Right cardiac atrium (tissue), 5 donors: ENCODE measurements at places on chromosomes 6 and 20. TPM values are rescaled to one million over a fixed set of nuclear protein-coding genes. Genes with fewer than 3 reads are reported as not detected.

Gene SLC17A2
- not detected for total RNA-seq

Gene TREM1
- total RNA-seq = 1.5 TPM

Gene CFAP206
- 0.60 TPM for total RNA-seq

Gene HUS1B
- 0.31 TPM for total RNA-seq

Gene EPHA7
- 26.9 TPM for total RNA-seq

Gene CST5
- not detected for total RNA-seq

Gene SOX18
- 42.1 TPM for total RNA-seq

Gene SERPINB6
- 214 TPM for total RNA-seq

Gene OPN5
- total RNA-seq = not detected

Gene FLRT3
- total RNA-seq = 0.92 TPM

Gene LKAAEAR1
- total RNA-seq = 0.65 TPM

Gene HDGFL1
- not detected for total RNA-seq

Gene SMLR1
- not detected for total RNA-seq

Gene MAFB
- 21.2 TPM for total RNA-seq

DNA sequence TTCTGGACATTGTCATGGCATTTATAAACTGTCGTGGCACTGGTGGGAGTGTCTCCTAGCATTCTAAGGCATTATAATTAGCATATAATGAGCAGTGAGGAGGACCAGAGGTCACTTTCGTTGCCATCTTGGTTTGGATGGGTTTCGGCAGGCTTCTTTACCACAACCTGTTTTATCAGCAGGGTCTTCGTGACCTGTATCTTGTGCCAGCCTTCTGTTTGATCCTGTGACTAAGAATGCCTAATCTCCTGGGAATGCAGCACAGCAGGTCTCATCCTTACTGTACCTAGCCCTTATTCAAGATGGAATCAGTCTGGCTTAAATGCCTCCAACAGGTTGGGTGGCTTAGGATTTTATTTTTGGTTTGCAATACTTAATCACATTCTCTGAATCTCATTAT is 142.7 kb upstream of the GGTLC1 start:
- no peak for DNase-seq

DNA sequence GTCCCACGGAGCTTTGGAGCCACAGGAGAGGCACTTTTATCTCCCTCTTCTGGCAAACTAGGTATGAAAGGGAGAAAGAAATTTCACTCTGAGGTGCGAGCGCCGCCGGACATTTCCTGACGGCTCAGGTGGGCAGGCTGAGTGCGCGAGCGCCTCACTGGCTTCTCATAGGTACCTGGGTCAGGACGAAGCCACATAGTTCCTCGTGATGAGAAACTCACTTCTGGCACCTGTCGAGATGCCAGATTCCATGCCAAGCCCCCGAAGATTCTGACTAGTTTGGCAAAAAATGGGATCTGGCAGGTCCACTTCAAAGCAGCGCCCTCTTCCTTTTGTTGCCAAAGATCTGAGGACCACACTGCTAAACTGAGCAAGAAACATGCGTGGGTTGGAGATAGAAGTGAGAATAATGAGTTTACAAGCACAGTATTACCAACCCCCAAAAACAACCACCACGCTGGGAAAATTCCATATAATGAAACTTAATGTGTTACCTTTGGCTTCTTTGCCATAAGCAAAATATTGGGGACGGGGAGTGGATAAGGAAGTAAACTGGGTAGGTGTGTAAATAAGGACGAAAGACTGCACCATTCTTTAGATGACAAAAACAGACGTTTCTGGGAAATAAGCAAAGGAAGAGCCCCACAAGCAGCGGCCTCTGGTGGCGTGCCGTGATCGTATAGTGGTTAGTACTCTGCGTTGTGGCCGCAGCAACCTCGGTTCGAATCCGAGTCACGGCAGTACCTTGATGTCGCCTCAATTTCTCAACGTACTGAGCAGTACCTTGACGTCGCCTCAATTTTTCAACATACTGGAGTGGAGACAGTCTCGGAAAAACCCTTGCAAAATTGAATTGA is 89.8 kb upstream of the PRSS16 start:
- peak; percentile 86 for DNase-seq

DNA sequence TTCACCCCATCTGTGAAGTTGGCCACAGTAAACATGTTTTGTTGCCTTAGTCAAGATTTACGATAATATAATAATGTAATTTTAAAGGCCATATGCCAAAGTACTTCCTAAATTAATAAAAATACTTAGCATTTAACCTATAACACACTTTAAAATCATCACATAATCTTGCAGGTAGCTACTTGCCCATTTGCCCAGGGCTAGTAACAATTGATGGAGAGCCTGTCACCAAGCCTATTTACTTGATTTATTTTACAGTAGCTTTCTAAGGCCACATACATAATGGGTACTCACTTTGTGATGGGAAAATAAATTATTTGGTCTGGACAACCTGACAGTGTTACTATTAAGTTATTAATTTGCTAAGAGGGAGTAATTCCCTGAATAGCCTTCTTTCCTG is 14.5 kb downstream of the BTBD9 start:
- DNase-seq = no peak

- DNase-seq = no peak
Observed at GRCh38 chr20:13276945-13277541, 56.0 kb downstream of the ISM1 start.

- DNase-seq = no peak
Observed at GRCh38 chr6:124676033-124676432, 286.2 kb upstream of the RNF217 start.

DNA sequence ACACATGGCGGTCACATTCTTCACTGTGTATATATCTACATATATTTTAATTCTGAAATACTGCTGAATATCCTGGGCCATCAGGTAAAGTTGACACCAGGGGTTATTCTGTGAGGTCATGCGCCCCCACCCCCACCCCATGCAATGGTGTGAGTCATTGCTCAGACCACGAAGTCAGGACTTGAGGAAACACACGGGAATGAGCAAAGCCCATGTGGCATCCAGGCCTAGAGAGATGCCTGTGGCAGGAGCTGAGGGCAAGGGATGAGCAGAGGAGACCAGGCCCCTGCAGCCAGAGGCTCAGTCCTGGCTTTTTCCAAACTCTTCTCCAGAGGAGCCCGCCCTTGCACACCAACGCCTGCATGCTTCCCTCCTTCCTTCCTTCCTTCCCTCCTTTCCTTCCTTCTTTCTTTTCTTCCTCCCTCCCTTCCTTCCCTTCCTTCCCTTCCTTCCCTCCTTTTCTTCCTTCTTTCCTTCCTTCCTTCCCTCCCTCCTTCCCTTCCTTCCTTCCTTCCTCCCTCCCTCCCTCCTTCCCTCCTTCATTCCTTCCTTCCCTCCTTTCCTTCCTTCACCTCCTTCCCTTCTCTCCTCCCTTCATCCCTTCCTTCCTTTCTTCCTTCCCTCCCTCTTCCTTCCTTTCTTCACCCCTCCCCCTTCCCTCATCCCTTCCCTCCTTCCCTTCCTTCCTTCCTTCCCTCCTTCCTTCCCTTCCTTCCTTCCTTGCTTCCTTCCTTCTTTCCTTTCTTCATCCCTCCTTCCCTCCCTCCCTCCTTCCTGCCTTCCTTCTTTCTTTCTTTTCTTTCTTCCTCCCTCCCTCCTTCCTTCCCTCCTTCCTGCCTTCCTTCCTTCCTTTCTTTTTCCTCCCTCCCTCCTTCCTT is 72.0 kb upstream of the INSM1 start:
- DNase-seq = no peak

- DNase-seq = no peak
Observed at GRCh38 chr20:53852014-53852413, 218.4 kb downstream of the BCAS1 start.

DNA sequence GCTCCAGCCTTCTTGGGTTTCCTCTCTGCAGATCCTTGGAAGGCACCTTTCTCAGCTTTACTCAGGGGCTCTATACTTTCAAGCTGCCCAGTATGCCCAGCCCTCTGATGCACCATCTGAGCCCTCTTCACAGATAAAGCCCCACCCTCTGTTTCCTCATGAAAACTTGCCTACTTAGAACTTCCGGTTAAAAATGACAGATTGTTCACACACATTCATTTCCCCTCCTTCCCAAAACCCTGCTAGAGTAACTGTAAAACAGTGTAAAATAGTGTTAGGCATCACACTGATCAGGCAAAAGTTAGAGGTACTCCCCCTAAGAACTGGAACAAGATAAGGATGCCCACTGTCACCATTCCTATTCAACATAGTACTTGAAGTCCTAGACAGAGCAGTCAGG is 14.0 kb upstream of the GCM1 start:
- no peak for DNase-seq

- DNase-seq = no peak
Observed at GRCh38 chr6:113994934-113995342, 24.0 kb upstream of the HDAC2 start.

- peak; percentile 94 for DNase-seq
Observed at GRCh38 chr6:33585403-33586107, 5.5 kb upstream of the BAK1 start.

- no peak for DNase-seq
Observed at GRCh38 chr20:37380864-37381579, 35.1 kb downstream of the SRC start.

GRCh38 chr6:130037207-130037811 is 18.9 kb downstream of the L3MBTL3 start:
- no peak for DNase-seq

DNA sequence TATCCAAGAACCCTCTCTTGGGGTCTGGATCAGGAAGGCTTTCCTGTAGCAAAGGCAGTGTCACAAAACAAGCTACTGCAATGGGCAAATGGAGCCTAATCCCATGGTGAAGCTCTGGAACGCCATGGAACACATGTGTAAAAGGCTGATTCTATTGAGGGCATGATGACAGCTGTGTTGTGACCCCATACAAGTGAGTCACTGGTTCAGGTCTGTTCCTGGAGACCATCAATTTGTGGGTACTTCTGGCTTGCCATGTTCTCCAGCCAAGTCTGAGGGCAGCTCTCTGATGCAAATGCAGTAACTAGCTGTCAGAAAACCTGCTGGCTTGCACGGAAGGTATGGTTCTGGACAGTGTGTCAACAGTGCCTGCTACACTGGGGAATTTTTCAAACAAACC is 33.3 kb upstream of the ECHDC1 start:
- no peak for DNase-seq

DNA sequence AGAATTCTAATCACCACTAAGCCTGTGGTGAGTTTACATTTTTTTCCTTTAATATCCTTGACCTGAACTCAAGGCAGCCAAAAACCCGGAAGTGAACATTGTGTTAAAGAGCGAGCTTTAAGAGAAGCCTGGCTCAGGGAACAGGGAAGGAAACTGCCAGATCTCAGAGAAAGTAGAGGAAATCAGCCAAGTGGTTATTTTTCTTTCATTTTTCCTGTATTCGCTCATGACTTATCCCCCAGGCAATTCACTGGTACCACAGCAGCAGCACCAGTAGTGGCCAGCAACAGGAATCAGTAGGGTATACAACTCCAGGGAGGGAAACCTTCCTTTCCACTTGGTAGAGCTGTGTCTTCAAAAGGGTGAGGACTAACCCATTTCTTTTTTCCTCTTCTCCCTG is 89.6 kb upstream of the HMGCLL1 start:
- no peak for DNase-seq

DNA sequence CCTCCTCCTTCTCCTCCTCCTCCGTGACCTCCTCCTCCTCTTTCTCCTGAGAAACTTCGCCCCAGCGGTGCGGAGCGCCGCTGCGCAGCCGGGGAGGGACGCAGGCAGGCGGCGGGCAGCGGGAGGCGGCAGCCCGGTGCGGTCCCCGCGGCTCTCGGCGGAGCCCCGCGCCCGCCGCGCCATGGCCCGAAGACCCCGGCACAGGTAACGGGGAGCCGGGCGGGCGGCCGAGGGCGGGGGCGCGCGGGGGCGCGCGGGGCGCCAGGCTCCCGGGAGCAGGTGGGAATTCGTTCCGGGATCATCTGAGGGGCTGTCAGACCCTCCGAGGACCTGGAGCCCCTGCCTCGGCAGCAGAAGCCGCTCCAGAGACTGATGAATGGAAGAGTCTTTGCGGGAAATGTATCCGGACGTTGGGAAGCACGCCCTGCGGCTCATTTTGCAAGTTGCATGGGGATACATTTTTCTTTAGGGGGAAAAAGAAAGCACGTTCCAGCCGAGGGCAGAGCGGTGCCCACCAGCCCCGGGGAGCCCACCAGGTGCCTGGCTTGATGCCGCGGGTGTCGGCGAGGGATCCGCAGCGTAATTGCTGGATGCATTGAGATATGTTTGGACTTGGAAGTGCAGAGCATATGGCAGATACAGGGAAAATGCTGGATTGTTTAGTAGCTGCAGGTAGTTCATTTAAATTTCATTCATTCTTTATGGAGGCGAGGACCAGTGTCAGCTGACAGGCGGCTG is 394 bp downstream of the MYB start:
- no peak for DNase-seq

GRCh38 chr6:129141499-129141898 is 258.6 kb downstream of the LAMA2 start:
- no peak for DNase-seq

GRCh38 chr20:63520934-63521601 is 503 bp downstream of the PPDPF start:
- DNase-seq = peak; percentile 89

- no peak for DNase-seq
Observed at GRCh38 chr6:109117346-109118035, 22.2 kb downstream of the CEP57L1 start.

- DNase-seq = no peak
Observed at GRCh38 chr6:42095776-42096541, 45.6 kb downstream of the TAF8 start.

DNA sequence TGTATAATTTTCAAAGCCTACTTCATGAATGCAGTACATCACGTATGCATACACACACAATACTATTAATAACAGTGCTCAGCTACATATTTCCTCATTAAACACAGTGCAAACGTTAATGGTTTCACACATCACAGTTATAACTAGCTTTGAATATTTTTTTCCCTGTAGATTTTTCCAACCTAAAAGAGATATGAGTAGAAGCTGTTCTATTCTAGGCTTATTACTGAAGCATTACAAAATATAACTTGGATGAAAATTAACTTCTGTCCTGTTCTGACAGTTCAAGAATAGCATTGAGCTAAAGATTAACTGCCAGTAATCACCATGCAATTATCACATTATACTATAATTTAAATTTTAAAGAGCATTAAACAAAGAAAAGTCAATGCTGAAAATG is 6.2 kb downstream of the LMBRD1 start:
- no peak for DNase-seq

DNA sequence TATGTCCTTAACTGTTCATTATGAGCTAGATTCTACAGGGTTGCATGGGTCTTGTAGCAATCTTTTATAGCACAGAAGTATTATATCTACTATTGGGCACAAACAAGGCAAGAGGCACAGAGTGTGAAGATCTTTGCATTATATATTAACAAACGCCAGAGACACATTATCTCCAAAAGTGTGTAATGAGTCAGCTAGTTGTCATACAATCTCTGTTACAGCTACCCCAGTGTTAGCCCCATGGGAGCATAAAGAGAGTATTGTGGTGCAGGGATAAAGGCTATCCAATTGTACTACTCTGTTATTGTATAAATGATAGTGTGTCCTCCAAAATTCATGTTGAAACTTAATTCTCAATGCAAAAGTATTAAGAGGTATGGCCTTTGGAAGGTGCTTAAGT is 148.4 kb upstream of the RIMS1 start:
- no peak for DNase-seq

DNA sequence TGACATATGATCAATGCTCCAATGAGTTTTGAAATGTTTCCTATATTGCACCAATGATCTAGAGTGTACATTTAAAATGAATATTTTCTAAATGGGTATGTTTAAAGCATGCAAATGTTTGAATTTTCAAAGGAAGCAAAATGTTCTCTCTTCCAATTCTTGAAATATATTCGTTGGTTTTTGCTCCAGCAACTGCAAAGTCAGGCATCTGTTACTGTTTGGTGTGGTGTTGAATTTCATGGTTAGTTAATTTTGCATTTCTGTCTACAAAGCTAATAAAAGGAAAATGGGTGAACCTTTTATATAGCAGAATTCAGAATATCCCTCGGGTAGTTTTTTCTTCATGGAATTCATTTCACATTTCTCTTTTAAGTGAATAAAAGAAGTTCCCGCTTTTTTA is 1018.3 kb downstream of the GRIK2 start:
- DNase-seq = no peak
